ENCODE measurements at places on chromosomes 4 and X.
A peak's percentile ranks its signal among the peaks of the same experiment; 100 is the strongest.

DNA sequence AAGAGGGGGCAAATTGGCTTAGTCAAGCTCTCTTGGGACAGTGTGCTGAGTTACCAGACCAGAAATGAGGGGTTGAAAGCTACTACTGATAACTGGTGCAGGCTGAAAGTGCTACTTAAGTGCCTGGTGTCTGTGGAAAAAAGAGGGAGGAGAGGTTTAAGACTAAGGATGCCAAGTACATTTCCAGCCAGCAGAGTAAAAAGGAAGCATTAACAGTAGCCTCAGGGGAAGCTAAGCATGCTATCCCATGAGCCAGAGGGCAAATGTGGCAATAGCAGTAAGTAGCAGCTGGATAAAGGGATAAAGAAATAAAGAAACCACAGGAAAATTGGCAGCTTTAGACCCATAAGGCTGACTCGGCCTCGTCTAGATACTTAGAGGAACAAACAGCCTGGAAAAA is 196.3 kb upstream of the MAB21L2 start:
- DNase-seq = no peak

DNA sequence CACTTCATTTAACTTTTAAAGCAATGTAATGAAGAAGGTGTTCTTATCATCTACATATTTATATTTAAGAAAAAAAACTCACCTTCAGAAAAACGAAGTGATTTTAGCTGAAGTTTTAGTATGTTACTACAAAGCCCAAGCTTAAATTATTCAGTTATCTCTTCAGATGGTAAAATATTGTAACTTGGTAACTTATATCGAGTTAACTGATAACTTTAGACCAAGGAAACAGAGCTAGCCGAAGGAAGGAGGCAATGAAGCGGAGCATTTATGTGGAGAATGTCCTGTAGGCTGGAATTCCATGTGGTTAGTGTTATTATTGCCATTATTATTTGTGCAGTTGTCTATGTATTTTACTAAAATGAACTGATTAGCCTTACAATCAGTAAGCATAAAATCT is 1102.1 kb upstream of the LCORL start:
- DNase-seq = no peak

DNA sequence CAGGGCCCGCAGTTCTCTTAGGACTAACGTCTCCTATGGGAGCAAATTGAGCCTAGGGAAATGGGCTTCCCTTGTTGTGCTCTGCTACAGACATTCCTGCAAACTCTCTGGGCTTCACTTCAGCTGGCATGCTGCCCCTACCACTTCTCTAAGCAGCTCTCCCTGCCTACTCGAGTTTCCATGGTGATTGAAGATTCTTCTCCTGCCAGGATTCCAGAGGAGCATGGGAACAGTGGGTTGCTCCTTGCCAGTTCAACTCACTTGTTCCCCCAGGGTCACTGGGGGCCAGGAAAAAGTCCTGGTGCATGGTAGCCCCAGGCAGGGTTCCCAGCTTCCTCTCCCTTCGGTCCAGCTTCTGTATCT is 21.1 kb upstream of the WDR17 start:
- no peak for DNase-seq

- no peak for DNase-seq
These were observed 102.6 kb downstream of the HS6ST2 start for GRCh38 chrX:132855780-132856341.

DNA sequence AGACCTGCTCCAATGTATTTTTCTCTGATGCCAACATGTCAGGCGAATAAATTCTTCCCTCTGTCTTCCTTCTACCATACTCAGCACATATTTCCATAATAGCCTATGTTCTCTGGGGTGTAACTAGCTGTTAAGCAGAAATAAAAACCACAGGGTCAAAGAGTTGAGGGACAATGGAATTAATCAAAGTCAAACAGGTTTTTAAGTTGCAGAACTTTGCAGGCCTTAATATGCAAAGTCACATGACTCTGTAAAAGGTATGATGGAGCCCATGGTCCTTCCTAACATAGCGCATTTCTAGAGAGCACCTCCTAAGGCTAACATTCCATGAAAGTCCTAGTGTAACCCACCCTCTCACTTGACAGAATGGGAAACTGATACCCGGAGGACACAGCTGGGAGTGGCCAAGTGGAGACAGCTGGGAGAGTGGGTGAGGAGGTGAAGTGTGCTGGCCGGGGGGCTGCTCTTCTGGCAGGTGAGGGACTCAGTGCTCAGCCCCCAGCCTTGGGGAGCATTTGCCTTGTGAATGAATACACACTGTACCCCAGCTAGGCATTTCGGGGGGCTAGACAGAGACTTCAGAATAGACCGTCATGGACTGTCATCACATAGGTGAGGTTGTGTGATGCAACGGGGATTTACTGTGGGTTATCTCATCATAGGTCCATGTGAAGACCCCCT is 8.4 kb upstream of the SORCS2 start:
- DNase-seq = no peak

DNA sequence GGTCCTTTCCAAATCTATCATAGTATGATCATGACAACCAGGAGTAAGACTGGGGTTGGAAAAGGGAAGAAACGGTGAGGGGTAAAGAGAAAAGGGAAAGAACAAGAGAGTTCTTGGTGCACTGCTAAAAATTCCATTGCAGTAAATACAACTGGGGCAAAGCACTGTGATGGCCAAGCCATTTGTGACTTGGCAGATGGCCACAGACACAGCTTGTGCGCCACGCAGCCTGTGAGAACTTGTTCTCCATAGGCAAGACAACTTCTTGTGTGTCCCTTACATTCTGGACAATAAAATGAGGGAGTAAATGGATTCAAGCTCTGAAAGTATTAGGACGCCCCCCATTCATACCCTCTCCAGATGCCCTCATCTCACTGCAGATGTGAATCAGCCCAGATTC is 10.9 kb downstream of the MFAP3L start:
- DNase-seq = no peak

DNA sequence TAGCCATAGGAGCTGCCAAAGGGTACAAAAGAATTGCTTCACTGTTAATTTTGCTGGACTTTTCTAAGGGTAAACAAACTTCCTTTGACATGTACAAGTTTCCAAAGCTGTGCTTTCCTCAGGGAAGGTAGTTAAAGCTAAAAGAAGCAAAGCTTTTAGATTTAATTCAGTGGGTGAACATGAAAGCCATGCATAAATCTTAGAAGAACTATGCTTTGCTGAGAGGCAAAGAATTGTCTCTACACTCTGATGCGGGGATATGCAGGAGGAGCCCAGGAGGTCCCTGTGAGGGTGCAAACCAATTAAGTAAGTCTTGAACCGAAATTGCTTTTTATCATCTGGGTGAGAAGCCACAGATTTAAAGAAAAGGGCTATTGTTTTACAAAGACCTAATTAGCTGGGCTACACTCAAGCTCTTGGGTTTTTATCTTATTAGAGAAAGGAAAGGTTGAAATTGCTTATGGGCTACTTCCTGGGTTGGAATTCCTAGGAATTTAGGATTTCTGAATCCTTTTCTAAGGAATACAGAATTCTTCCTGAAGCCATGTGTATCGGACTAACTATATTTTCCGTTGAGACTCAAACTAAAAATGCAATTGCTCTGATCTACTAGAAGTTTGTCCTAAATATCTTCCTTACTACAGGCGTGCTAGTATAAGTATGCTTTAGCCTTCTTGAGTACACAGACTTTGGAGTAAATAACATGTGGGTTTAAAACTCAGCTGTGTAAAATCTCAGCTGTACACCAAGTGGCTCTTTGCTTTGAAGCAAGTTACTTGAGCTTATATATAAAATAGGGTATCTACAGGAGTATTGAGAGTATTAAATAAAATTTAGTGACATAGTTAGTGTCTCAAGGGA is 188.4 kb upstream of the ANK2 start:
- DNase-seq = no peak

GRCh38 chr4:155849042-155849441 is 17.0 kb downstream of the ASIC5 start:
- DNase-seq = no peak

GRCh38 chr4:184596044-184596616 is 53.1 kb downstream of the CASP3 start:
- no peak for DNase-seq

DNA sequence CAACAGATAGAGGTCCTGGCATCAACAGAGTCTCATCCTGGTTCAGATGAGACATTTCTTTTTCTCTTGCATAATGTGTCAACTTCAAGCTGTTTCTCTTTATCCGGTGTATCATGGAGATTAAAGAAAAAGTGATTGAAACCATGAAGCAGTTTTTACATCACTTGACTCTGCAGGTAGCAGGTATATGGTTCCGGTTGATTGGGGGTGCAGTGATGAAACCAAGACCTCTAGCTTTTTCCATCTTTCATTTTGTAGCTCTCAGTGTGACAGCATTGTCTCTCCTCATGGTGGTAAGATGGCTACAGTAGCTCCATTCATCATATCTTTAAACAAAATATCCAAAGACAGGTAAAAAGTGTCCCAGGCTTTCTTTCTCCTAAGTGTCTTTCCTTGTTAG is 2.4 kb upstream of the HOPX start:
- DNase-seq = no peak

DNA sequence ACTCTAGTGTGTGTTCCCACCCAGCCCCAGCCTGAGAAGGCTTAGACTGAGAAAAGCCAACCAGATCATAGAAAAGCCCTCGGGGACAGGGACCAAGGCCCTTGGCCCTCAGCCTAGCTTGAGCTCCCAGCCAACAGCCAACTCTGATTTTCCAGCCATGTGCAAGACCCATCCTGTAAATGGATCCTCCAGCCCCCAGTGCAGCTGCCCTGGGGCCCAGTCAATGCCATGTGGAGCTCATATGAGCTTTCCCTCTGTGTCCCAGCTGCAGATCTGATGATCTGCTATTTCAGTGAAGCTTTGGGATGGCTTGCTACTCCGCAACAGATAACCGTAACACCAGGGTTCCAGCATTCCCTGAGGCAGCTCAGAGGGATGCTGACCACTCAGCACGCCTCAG is 40.5 kb upstream of the CDKN2AIP start:
- no peak for DNase-seq

- no peak for DNase-seq
These were observed 688.0 kb downstream of the PCDH7 start for GRCh38 chr4:31408121-31408520.

DNA sequence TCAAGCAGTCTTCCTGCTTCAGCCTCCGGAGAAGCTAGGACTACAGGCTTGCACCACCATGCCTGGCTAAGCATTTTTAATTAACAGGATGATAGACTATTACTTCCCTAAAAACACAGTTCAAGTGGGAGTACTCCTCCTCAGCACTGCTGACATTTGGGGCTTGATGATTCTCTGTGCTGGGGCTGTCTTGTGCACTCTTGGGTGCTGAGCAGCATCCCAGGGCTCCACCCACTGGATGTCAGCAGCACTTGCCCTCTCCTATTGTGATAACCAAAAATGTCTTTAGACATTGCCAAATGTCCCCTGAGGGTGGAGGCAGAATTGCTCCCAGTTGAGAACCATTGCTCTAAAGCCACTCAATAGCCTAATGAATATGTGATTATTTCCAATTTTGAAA is 60.4 kb downstream of the CLCN4 start:
- no peak for DNase-seq

DNA sequence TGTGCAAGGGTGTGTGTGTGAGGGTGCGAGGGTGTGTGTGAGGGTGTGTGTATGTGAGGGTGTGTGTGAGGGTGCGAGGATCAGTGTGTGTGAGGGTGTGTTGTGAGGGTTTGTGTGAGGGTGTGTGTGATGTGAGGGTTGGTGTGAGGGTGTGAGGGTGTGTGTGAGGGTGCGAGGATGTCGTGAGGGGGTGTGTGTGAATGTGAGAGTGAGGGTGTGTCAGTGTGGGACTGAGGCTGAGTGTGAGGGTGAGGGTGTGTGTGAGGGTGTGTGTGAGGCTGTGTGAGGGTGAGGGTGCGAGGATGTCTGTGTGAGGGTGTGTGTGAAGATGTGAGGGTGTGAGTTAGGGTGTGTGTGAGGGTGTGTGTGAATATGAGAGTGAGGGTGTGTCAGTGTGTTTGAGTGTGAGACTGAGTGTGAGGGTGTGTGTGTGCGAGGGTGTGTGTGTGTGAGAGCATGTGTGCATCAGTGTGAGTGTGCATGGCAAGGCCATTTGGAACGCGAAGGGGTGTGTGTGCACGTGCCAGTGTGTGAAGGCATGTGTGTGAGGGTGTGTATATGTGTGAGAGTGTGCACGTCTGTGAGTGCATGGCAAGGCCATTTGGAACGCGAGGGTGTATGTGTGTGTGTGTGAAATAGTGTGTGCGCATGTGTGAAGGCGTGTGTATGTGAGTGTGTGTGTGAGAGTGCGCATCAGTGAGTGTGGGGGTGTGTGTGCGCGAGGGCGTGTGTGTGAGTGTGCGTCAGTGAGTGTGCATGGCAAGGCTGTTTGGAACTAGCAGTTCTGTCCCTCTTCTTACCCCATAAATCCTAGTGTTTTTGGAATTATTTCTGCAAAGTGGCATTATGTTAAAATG is 69.8 kb downstream of the RGS12 start:
- no peak for DNase-seq

DNA sequence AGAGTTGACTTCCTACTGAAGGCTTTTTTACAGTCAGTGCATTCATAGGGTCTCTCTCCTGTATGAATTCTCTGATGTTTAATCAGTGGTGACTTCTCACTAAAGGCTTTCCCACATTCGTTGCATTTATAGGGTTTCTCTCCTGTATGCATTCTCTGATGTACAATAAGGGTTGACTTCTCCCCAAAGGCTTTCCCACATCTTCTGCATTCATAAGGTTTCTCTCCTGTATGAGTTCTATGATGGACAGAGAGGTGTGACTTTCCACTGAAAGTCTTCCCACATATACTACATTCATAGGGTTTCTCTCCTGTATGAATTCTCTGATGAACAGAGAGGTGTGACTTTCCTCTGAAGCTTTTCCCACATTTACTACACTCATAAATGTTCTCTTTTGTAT is 45.2 kb downstream of the ZNF674 start:
- no peak for DNase-seq

DNA sequence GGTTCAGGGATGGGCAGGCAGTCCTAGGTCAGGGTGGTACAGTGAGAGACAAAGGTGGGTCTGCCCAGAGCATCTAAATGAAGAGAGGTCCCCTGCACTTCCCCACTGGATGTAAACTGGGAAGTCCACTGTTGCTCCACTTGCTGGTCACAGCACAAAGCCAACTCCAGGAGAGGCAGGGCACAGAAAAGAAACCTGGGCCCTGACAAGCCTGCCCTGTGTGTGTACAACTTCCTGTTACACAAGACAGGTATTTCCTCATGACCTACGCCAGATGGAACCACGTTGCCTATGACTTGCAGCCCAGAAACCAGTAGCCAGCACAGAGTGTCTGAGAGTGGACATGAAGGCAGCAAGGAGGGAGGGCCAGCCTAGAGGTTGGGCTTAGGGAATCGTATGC is 161.8 kb downstream of the SH3KBP1 start:
- DNase-seq = no peak

GRCh38 chrX:119880552-119881437 is 9.2 kb downstream of the NDUFA1 start:
- peak; percentile 17 for DNase-seq

DNA sequence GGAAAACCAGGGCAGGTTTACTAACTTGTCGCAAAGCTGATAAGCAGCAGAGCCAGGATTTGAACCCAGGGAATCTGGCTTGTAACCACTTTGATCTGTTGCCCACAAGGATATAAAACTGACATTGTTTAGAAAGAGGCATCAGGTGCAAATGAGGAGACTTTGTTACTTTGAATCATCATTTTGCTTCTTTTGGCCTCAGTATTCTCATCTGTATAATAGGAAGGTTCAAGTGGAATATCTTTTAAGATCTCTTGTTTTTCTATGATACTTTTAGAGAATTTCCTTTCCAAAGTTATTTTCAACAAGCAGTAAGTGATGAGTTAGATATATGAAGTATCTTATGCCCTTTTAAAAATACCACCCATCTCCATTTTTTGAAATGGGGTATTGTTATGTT is 57.8 kb upstream of the NAP1L5 start:
- no peak for DNase-seq

- DNase-seq = no peak
These were observed 80.7 kb upstream of the SCML1 start for GRCh38 chrX:17656556-17656955.

Data from activated CD4-positive, alpha-beta T cell treated with anti-CD3 and anti-CD28 coated beads for 4 hours (primary cell).